Activated CD4-positive, alpha-beta T cell treated with anti-CD3 and anti-CD28 coated beads, Interleukin-2, Interleukin-6, amounts not matched to agents 100 ng/mL and 50 ng/mL, durations not matched to agents 16 hours and 8 hours (primary cell): ENCODE measurements at places on chromosomes 11 and 22.

GRCh38 chr11:119936426-119936825, 201.5 kb downstream of the TRIM29 start:
- DNase-seq, result no peak

GRCh38 chr11:84061726-84062125, 775.6 kb upstream of the CCDC90B start:
- no peak for DNase-seq

GRCh38 chr11:35079611-35080010, 59.4 kb upstream of the CD44 start:
- DNase-seq, result no peak

DNA sequence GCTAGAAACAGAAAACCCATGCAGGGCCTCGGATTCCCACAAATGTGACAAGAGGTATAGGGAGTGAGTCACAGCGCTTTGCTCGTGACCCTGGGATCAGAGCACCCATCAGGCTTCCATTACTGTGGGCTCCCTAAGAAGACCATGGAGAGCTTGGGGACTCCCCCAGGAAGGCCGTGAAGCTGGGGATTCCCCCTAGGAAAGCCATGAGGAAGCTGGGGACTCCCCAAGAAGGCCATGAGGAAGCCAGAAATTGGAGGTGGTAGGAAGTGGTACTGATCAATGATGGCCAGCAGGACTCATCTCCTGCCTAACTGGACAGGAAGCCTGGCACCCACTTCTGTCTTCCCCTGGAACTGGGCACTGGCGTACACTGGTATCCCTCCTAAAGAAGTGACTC, 10.1 kb upstream of the DCPS start:
- no peak for DNase-seq

- DNase-seq, result no peak
Observed at GRCh38 chr22:29517215-29517908, 36.2 kb downstream of the THOC5 start.

DNA sequence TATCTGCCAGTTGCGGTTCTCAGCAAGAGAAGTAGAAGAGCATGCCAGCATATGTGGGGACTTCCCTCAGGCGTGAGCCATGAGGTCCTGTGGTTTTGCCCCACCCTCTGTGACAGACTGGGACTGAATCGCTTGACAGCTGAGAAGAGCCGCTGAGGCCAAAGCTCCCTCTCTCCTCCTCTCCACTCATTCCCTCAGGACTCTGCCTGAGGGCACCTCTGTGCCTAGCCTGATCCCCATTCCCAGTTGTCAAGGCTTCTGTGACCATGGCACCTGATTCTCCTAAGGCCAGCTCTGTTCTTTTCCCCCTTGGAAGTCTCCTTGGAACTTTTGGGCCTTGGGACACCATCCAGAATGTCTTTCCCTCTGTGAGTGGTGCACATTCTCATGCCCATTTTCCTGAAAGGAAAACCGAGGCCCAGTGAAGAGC, 27.0 kb downstream of the ART5 start:
- DNase-seq, result peak; percentile 41

DNA sequence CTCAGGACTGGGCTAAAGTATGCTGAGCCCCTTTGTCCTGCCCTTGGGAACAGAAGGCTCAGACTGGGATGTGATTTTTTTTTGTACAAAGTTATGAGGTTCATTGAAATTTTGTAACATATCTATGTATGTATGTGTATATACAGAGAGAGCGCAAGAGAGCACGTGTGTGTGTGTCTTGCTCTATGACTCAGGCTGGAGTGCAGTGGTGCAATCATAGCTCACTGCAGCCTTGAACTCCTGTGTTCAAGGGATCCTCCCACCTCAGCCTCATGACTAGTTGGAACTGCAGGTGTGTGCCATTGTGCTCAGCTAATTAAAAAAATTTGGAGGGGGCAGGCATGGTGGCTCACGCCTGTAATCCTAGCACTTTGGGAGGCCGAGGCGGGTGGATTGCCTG, 5.7 kb downstream of the TMEM25 start:
- DNase-seq, result no peak

DNA sequence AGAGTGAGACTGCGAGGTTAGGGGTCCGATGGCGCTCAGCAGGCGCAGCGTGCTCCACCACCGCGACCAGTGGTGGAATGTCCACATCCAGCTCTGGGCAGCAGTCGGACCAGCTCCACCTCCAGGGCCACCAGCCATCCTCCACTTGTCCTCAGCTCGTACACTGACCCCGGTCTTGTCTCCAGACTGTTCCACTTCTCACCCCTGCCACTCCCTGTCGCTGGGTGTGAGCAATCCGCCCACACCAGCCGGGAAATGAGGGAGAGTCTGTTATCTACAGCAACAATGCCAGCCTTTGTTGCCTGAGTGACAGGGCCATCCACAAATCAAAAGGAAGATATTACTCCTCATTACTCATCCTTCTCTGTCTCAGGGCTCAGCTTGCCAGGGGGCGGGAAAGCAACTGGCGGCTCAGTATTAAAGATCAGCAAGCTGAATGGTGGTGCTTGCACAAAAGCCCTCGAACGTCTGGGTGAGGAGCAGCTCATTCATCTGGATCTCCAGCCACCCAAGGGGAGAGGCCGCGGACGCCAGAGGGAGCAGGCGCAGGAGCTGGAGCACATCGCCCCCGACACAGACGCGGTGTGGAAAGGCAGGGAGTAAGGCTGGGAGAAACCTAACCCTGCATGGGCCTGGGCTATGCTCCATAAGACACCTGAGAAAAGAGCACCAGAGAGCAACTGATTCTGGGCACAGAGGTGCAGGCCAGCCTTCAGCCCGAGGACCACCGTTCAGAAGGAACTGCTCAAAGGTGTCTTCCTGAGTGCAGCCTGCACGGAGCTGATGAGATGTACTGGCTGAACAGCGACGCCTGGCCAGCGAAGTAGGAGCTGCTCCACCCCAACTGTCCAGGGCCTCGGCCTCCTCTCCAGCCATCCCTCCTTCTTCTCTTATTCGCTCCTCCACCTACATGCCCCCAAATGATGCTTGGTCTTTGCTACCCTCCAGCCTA, 21.9 kb downstream of the IGSF9B start:
- peak; percentile 28 for DNase-seq

DNA sequence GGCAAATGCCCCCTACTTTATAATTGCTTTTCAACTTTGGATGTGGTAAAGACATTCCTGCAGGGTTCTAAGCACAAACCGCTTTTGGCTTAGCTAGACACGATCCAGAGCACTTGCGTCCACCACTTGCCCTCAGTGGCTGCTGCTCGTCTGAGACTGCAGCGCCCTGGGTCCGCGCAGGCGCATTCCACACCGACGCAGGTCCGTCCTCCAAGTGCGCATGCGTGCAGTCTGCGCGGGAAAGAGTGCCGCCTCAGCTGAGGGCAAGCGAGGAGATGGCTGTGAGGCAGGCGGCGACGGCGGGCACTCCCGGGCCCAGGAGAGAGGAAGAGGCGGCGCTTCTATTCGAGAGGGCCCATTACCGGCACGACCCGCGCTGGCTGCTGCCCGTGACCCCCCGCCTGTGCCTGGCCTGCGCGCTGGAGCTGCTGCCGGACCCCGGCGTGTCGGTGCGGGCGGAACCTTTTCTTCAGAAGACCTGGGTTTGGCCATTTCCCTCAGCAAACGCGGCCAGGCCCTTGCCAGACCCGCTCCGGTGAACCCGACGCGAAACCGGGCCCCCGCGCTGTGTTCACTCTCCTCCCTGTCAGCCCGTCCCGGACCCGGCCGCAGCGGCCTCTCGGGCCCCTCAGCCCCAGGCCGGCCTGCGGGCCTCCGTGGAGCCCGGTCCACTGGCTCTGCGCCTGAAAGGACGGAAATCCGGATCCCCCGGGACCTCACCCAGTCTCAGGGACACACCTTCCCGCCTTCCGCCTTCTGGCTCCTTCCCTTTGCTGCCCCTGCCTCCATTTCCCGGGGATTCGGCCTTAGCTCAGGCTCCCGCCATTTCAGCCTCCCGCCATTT, at the start of gene MEI1:
TSS of gene MEI1 (plus strand) at position 240 of the 844 bp plus-strand sequence. CDS start at position 276, 36 bp downstream.
- DNase-seq, result peak; percentile 94

GRCh38 chr11:107770551-107770951, 58.7 kb upstream of the SLN start:
- DNase-seq, result peak; percentile 25

DNA sequence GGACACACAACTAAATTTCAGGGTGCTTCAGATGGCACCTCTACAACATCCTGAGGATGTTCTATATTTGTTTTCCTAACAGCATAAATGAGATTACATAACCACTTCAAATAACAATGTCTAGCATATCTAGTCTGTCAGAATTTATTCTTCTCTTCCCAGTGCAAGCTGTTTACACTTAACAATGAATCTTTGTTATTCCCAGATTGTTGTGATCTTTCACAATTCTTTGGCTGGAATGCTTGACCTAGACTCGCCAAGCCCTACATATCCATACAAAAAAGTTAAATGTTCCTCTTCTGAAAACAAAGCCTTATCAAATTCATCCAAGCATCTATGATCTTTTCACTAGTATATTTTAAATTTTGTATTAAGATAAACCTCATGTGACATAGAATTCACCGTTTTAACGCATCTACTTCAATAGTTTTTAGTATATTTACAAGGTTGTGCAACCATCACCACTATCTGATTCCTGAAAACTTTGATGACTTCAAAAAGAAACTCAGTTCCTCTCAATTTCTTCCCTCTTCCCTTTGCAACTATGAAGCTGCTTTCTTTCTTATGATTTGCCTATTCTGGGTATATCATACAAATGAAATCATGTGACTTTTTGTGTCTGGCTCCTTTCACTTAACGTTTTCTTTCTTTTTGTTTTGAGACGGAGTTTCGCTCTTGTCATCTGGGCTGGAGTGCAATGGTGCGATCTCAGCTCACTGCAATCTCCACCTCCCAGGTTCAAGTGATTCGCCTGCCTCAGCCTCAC, 61.7 kb upstream of the CHRNA10 start:
- DNase-seq, result no peak

DNA sequence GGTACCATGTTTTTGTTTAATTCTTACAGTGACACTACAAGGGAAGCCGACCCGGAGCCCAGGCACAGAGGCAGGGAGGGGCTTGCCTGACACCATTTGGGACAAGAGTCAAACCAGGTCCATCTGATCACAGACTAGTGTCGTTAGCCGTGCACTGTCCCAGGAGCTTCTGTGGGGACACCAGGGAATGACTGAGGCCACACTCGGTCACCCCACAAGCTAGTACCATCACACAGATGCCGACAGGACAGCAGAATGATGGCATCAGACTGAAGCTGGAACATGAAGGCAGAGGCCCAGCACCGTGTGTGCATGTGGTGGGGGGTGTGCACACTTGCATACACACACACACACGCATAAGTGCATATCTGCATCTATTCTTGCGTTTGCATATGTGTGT, 61.5 kb upstream of the NECTIN1 start:
- no peak for DNase-seq

GRCh38 chr11:120869097-120869496, 154.8 kb upstream of the TBCEL start:
- no peak for DNase-seq

DNA sequence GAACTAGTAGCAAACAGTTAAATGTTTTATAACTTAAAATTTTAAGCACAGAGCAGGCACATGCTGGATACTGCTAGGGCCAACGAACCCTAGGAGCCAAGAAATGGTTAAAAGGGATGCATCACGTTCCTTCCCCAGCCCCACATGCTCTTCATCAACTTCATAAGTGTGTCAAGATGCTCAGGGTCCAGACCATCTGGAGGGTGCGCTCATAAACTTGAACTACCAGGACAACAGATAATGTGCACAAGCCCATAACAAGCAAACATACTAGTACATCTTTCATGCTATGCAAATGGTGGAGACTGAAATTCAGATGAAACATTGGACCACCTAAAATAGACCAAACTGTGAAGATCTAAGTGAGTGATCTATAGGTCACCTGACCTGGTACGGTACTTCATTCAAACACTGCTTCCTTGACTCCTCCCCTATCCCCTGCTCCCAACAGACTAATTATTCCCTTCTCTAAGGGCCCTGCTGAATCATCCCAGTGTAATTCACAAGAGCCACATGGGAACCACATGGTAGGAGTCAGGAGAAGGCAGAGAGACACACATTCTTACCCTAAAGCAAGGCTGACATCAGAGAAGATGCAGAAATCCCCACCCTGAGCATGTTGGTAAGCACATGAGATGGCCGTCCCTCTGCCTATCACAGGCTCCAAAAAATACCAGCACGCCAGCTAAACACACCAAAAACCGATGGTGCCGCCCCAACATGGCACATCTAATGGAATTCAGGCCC, 83.9 kb downstream of the ETS1 start:
- no peak for DNase-seq

DNA sequence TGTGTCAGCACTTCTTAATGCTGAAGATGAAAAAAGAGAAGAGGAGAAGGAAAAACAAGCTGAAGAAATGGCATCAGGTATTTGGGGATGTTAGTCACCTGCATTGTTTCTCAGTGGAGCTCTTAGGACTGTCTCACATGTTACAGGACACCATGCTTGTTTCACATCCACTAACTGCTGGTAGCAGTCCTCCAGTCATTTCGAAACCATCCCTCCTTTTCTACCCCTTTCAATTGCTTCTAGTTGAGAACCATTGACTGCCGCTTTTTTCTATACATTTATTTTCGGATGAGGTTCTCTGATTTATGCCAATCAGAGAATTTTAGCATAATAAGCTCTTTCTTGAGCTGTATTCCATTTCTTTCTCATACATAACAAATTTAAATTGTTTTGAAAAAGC, 21.5 kb downstream of the BIRC2 start:
- DNase-seq, result peak; percentile 64

DNA sequence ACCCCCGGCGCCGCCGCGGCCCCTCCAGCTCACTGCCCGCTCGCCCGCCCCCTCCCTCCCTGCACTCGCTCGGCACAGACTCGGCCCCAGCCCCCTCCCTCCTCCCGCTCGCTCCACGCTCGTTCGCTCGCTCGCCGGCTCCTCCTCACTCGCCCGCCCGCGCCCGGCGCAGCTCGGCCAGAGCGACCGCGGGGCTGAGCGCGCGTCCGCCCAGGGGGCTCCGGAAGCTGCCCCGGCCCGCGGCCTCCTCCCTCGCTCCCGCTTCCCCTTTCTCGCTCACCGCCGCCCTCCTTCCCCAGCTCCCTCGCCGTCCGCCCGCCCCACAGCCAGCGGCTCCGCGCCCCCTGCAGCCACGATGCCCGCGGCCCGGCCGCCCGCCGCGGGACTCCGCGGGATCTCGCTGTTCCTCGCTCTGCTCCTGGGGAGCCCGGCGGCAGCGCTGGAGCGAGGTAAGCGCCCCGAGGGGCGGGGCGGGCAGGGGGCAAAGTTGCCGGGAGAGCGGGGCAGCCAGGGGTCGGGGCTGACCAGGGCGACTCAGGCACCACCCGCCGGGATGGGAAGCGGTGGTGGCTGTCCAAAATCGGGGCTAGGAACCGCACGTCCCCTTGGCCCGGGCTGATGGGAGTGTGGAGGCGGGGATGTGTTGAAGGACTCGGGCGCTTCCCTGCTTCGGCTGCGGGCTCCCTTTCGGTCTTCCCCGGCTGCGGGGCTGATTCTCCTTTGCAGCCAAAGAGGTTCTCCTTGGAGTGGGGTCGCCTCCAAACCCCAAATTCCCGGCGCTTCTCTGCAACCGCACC, at the start of gene SEZ6L:
TSS of gene SEZ6L (plus strand) at position 148 of the 797 bp plus-strand sequence. CDS start at position 356, 208 bp downstream.
- DNase-seq, result no peak
